Naive B cell (primary cell): ENCODE measurements at places on chromosomes 5 and 9.
A peak's percentile ranks its signal among the peaks of the same experiment; 100 is the strongest.

GRCh38 chr5:103293099-103293498 lies 34.5 kb downstream of the MACIR start:
- H3K4me1 ChIP-seq = no peaks in the 10 kb centered on the region
- no peak for DNase-seq
- no peak overlapping the region for H3K4me3 ChIP-seq

- no peak overlapping the region for H3K4me3 ChIP-seq
- no peaks in the 10 kb centered on the region for H3K36me3 ChIP-seq
- DNase-seq = no peak
- no peaks in the 10 kb centered on the region for H3K4me1 ChIP-seq
Measured at GRCh38 chr5:16784843-16785791, 151.0 kb downstream of the MYO10 start.

GRCh38 chr9:120902569-120903535 lies 23.7 kb downstream of the TRAF1 start:
- peak overlapping the region; percentile 68 for H3K4me3 ChIP-seq
- H3K4me1 ChIP-seq = peaks cover 60% of the 10 kb centered on the region
- no peaks in the 10 kb centered on the region for H3K27me3 ChIP-seq
- H3K27ac ChIP-seq = peak overlapping the region; percentile 97
- DNase-seq = peak; percentile 27

GRCh38 chr9:33813712-33814641 lies 3.0 kb upstream of the UBE2R2 start:
- no peaks in the 10 kb centered on the region for H3K27me3 ChIP-seq
- H3K36me3 ChIP-seq = no peaks in the 10 kb centered on the region
- H3K4me1 ChIP-seq = peaks cover 41% of the 10 kb centered on the region
- peak overlapping the region; percentile 99 for H3K27ac ChIP-seq
- peak; percentile 80 for DNase-seq
